ENCODE measurements at places on chromosomes 7 and 10. TPM values are rescaled to one million over a fixed set of nuclear protein-coding genes. Genes with fewer than 3 reads are reported as not detected.

DNA sequence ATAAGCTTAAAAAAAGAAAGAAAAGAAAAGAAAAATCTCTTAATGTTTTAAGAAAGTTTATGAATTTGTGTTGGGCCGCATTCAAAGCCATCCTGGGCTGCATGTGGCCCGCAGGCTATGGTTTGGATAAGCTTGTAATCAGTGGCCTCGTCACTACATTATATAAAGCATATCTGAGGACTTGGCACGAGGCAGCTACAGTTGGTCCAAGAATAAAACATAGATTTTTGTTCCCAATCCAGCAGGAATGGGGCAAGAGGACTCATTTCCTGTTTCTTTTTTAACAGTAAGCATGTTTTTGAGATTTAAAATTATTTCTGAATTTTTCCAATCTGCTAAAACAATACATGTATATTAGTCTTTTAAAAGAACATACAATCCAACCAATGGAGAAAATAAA lies 28.6 kb downstream of the MCM10 start:
- DNase-seq = no peak

DNA sequence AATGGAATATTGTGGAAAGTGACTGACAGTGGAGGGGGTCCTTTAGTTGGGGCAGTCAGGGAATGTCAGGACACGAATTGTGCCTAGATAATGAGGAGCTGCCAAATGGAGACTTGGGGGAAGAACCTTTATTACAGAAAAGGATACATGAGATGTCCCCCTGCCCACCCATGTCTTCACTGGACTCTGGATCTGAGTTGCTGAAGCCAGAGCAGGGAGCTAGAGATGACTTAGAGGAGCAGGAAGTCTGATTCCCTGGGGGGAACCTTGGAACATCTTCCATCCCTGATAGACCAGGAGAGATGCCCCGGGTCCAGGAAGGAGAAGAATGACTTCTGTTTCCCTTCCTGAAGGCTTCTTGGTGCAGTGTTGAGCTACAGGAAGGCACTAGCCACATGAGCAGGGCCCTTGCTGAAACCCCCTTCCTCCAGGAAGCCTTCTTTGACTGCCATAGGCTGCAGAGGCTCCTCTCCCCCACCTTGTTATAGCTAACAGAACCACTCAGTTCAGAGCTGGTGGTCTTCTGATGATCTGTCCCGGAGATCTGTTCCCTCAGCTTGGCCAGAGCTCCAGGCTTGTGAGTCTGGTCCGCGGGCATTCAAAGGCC lies 747 bp upstream of the NEURL1 start:
- no peak for DNase-seq

GRCh38 chr10:22473459-22473858 lies 128.2 kb downstream of the SPAG6 start:
- no peak for DNase-seq

GRCh38 chr10:75291805-75292204 lies 56.0 kb upstream of the COMTD1 start:
- DNase-seq = no peak

- no peak for DNase-seq
Observed at GRCh38 chr10:132469197-132469884, 68.2 kb upstream of the INPP5A start.

DNA sequence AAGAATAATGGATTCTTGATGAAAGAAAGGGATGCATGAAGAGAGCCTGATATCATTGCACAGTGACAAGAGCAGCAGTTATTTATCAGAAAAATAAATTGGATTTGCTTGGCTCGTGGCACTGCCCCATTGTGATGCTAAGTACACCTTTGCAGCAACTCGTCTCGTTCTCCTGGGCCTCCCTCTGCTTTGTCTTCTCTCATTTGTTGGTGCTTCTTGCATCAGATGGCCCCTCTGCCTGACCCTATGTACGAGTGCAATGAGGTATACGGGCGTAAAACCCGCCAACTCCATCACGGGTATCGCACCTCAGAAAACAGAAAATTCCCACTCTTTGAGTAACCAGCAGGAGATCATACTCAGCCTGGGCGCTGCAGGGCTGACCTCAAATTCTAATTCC lies 107.2 kb upstream of the C10orf90 start:
- no peak for DNase-seq

DNA sequence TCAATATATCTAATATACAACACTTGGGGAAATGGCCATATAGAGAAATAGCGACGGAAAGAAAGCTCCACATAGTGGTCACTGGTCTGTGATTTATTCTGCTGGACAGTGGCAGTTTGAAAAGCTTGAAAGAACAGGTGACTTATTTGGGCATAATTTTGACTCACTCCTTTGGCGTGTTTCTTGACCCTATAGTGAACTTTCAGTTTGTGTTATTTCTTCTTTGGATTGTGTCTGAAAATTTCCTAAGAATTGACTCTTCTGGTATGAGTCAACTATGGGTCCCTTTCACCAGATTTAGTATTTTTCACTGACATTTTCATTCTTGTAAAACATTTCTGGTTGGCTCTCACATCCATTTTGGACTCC lies 25.8 kb upstream of the IMMP2L start:
- DNase-seq = no peak

DNA sequence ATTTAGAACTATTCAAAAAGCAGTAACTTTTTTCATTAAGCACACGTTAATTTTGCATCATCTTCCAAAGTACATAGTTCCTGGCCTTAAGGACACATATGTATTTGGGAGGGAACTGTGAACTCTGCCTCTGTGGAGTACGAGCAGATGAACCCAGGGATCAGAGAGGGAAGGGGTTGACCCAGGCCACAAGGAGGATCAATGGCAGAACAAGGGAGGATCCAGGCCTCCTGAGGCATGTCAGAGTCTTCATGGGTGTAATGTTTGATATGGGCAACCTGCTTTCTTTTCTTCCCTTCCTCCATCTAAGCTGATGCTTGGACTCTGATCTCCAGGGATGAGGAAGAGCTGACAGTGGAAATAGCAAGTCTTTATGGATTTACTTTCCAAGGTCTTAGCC lies 164.0 kb downstream of the SH2D4B start:
- DNase-seq = no peak

DNA sequence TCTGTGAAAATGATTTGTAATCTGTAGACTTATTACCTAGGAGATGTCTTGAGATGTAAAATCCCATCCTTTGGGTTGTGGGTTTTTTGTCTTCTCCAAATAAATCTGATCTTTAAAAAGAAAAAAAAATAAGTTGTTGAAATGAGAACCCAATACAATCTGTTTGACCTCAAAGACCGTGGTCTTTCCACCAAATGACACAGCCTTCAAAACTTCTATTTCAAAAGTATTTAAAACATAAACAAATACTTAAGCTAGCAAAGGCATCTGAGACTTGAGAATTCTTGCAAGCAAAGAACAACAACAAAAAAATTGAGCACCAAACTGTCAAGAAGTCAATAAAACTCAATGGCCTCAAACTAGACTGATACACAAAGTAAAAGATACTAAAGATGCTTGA lies 67.9 kb upstream of the HECW1 start:
- DNase-seq = no peak

- DNase-seq = no peak
Observed at GRCh38 chr10:126842356-126842755, 62.9 kb upstream of the DOCK1 start.

DNA sequence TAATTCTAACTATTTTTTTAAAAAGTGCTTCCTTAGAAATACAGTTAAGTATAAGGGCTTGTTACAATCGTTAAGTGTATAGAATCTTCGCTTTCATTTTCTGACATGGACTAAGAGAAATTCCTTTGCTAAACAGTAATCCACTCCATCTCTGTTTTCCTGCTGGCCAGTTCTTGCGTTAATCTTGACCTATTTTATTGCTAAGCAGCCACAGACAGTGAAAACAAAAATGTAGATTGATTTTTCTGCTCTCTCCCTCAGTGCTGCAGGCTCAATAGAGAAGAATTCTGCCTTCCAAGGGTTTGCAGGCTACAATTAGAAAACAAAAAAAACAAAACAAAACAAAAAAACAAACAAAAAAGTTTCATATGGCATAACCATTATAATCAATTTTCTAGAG lies 310.4 kb upstream of the ADARB2 start:
- no peak for DNase-seq

- no peak for DNase-seq
Observed at GRCh38 chr10:13349463-13350274, 1.6 kb upstream of the SEPHS1 start.

DNA sequence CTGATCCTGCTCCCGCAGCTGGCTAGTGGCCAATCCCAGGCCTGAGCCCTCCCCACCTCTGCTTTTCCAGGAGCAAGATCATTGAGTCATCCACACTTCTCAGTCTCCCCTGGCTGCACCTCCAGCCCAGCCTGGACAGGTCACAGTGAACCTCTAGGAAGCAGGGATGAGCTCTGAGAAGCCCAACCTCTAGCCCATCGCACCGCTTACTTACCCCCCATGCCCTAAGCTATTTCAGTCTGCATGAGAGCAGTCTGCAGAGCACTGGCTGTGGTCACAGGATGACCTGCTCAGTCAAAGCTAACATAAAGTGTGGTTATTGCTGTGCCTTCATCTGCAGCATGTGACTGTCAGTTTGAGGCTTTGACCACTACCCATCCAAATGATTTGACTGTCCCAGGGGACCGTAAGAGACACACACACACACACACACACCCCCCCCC lies 129.2 kb downstream of the SORBS1 start:
- DNase-seq = no peak

The GNG11 gene
- total RNA-seq = 11.1 TPM

DNA sequence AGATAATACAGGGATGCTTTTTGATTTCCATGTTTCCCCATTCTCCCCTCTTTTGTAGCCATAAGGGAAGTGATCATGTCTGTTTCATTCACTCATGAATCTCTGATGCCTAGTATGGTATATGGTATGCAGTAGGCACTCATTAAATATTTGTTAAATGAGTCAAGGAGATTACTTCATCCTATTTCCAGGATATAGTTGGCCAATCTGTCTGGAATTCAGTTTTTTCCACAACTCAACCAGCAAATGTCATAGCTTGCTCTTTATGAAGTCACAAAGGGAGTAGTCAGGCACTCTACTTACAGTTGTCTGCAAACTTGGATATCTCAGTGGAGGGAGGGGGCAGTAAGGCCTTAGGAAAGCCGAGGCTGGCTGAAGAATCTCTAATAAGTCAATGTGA lies 853.6 kb downstream of the LRMDA start:
- no peak for DNase-seq

The NUTM2D gene
- total RNA-seq = 2.0 TPM

The CFTR gene
- total RNA-seq = 0.68 TPM

The ACTL6B gene
- total RNA-seq = not detected

DNA sequence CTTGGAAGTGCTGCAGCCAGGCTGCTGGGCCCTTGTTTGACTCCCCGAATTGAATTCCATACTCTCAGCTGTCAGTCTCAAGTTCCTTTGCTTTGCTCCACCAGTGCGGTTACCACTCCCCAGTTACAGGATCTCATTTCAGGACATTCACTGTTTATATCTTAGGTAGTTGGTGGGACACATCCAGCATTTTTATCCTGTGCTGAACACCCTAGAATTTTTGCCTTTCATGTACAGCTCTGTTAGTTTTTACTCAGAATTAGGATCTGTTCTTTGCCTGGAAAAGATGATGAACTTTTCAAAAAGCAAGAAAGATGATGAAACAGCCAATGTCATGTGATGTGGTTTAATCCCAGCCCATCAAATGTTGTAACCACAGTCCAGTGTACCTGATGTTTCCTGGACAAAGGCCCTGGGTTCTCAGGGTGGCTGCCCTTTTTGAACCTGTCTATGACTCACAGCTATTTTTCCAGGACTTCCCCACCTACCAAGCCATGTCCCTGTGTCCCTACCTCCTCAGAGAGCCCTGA lies 149.7 kb downstream of the NOC3L start:
- no peak for DNase-seq

GRCh38 chr7:44390701-44391100 lies 65.3 kb upstream of the CAMK2B start:
- no peak for DNase-seq

- DNase-seq = no peak
Observed at GRCh38 chr7:84108119-84108518, 86.5 kb downstream of the SEMA3A start.

GRCh38 chr10:116815641-116816415 lies 33.5 kb upstream of the ENO4 start:
- no peak for DNase-seq

DNA sequence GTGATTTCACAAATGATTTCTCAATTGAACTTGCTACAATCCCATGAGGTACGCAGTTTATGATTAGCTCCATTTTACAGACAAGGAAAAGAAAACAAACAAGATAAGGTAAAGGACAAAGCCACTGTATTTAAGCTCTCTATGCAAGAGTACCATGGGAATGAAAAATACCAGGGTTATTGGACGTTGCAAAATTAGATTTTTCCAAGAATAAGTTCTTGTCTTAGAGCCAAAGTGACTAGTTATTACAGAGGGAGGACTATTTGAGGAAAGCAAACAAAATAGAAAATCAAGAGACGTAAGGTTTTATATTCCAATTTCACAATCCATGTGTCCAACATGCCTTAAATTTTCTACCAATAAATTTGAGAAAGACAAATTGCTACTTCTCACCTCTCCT lies 97.9 kb upstream of the PTN start:
- no peak for DNase-seq

DNA sequence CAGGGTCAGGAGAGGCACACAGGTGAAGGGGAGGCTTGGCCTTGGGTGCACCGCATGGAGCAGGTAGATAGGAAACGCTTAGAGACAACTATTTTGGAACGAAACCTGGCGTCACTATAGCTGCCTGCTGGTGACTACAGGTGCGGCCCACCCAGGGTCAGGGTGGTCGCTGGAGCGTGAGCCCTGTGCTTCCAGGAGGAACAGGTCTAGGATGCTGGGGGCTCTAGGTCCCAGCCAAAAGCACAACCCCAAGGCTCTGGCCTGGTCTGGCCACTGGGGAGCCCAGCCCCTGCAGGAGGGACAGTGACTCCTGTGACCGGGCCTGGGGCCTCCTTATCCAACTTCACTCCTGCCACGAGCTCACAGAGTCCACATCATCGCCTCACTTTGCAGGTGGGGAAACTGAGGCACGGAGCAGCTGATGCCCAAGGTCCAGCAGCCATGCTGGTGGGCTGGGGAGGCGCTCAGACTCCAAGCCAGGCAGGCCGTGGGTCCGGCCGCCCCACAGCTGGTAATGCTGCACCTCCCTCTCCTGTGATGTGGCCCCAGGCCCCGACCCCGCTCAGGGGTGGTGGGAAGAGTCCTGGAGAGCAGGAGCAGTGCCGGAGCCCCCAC lies 9.0 kb downstream of the LFNG start:
- DNase-seq = no peak

Measured in thoracic aorta (tissue), 2 donors.